ENCODE measurements at places on chromosomes 12 and 14.

- no peak for DNase-seq
Observed at GRCh38 chr12:105365231-105365630, 34.7 kb downstream of the C12orf75 start.

DNA sequence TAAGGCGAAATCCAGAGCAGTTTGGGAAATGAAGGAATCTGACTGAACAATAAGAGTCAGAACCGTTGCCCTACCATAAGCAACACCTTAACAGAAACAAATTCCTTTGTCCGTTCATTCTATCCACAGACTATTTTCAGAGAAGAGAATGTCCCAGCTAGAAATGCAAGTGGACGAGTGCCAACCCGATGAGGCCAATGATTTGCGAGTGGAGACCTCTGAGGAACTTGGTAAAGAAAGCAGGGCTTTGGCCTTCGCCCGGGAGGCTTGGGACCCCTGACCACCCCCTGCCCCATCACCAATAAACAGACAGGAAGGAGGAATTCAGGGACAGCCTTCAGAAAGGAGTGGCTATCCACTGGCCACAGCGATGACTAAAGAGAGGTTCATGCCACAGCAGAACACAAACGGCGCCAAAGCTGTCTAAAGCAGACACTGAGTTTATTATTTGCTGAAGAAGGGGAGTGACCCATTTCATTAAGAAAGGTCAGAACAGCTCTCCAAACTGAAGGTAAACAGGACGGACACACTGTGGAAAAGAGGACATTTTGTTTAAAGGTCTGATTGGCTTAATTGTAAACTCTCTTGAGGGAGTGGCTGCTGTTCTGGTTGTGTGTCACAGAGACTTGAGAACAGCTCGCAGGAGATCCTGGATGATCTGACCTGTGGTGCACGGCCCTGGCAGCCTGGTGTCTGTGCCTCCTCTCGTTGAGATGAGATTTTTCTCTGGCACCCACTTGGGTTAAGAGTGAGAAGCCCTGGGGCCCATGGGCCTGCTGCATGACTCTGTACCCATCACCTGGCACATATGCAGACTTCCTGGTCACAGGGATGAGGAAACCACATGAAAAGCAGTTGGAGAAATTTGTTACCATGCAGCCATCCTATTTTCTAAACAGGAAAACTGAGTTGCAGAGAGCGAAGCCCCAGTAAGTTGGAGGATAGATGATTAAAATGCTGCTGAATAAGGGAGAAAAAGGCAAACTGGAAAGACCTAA lies 142.0 kb upstream of the PZP start:
- no peak for DNase-seq

DNA sequence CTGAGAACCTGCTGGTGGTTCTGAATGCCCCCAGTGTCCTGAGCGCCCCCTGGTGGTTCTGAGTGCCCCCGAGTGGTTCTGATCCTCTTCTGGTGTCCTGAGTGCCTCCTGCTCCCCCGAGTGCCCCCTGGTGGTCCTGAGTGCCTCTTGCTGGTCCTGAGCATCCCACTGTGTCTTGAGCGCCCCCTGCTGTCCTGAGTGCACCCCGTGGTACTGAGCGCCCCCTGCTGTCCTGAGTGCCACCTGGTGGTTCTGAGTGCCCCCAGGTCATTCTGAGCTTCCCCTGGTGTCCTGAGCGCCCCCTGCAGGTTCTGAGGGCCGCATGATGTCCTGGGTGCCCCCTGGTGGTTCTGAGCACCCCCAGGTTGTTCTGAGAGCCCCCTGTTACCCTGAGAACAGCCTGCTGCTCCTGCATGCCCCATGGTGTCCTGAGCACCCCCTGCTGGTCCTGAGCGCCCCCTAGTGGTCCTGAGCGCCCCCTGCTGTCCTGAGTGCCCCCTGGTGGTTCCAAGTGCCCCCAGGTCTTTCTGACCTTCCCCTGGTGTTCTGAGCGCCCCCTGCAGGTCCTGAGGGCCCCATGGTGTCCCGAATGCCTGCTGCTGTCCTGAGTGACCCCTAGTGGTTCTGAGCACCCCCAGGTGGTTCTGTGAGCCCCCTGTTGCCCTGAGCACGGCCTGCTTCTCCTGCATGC lies 1165.4 kb downstream of the TMEM121 start:
- DNase-seq = no peak

GRCh38 chr12:114294303-114294685 lies 111.7 kb downstream of the TBX5 start:
- DNase-seq = no peak

- no peak for DNase-seq
Observed at GRCh38 chr14:69572841-69573135, 1.9 kb downstream of the CCDC177 start.

DNA sequence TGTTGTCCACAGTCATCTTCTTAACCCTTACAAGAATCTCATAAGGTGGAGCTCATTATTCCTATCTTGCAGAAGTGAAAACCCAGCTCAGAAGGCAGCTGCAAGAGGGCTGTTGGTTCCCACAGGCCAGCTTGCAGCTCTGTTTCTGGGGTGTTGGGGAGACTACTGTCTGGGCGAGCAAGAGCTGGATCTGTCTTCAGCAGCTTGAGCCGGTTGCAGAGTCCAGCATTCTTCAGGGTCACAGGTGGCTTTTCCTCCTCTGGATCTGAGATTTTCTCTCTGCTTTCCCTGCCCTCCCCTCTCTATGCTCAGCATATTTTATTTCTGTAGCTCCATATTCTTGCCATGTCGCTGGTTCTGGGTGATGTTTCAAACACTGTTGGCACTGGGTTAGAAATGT lies 87.4 kb downstream of the PAPOLA start:
- DNase-seq = no peak

- no peak for DNase-seq
Observed at GRCh38 chr12:113151655-113152054, 2.1 kb downstream of the CFAP73 start.

- DNase-seq = no peak
Observed at GRCh38 chr12:110180591-110181005, 56.4 kb downstream of the IFT81 start.

DNA sequence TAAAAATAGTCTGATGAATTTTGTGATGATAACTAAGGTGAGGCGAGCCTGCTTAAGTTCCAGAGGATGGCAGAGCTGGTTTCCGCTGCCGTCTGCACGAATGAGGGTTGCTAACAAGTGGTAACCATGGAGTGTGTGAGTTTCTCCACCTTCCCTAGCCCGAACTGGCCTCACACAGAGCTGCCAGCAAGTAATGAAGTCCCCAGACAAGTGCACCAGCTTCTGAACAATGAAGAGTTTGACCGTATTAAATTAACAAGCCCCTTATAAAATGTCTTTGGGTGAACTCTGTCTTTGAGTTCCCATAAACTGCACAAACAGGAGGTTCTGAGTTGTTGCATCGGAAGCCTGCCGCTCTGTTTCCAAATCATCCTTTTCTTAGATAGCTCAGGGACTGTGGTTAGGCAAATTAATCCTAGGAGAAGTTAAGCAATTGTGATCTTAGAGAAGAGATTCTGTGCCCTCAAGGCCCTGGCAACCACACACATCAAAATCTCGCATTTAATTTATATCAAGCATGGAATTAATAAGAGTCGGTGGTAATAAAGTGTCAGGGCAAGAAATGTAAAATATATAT lies 274.1 kb upstream of the DAAM1 start:
- no peak for DNase-seq

GRCh38 chr14:69858801-69859200 lies 20.4 kb upstream of the SMOC1 start:
- no peak for DNase-seq

DNA sequence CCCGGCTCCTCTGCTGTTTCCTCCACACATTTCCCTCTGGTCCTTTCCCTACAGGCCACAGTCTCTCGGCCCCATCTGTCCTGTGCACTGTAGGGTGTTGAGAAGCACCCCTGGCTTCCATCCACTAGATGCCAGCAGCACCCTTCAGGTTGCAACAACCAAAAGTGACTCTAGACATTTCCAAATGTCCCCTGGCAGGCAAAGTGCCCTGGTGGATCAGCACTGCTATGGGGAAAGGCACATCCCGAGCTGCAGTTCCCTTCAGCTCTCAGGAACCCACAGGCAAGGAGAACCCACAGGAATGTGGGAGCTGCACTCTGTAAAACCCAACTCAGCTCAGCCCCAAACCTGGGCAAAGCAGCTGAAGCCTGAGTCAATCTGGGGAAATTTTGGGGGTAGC lies 77.0 kb downstream of the RBM19 start:
- DNase-seq = no peak

GRCh38 chr12:98243190-98243589 lies 272.2 kb upstream of the TMPO start:
- no peak for DNase-seq

DNA sequence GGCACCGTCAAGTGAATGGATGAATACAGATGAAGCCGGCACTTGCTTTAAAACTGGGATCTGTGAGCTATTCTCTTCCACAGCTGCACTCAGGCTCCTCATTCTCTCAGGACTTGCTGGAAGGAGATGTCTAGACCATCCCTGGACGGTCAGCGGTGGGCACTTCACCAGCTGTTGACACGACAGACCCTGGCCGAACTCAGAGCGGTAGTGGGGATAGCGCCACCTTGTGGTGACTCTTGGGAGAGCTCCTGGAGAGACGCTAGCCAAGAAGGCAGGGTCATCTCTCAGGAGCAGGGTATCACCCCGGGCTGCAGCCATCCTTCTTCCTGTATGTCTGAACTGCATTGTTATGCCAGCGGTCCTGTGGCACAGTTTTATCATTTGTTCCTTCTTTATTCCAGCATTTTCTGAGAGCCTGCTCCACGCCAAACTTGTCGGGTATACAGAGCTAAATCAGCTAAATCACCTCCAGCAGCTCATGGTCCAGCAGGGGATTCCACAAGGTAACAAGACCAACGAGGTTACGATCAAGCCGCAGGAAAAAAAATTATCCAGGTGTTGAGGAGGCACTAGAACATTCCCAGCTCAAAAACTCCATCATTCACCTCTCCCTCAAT lies 10.0 kb downstream of the WNT1 start:
- DNase-seq = no peak

- DNase-seq = no peak
Observed at GRCh38 chr14:41993687-41994086, 387.0 kb downstream of the LRFN5 start.

DNA sequence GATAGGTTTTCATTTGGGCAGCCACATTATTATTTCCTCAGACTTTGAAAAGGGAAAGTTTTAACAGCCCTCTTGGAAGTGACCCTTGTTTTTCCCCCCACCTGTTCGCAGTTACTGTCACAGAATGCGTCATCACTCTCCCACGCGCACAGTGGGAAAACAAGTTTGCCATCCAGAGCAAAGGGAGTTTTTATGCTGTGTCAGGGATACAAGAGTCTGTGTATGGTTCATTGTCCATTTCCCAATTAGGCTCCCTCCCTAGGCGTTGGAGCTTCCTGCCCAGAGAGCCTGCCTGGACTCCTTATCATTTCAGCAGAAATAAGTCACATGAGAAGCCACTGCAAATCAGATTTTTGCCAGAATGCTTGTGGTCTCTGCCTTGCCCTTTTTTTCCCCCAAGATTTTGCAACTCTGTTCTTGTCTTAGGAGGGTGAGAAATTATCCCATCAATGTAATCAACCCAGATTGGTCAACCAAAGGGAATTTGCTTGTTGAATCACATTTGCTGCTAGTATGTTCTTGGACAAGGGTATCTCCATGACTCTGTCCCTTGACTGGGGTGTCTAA lies 104.1 kb downstream of the IGF1 start:
- DNase-seq = no peak

DNA sequence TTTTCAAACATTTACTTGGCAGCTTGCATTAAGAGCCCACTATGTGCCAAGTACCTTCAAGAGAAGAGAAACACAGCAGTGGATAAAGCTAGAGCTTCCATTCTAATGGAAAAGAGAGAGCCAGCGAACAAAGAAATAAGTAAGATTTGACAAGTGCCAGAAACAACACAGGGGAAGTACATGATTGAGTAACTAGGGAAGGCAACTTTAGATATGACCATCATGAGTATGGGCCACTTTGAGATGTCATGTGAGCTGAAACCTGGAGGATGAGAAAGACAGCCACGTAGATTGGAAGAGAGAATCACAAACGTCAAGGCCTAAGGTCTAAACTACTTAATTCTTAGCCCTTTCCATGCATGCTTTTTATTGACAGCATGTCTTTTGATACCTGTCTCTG lies 121.4 kb downstream of the ITPR2 start:
- no peak for DNase-seq

DNA sequence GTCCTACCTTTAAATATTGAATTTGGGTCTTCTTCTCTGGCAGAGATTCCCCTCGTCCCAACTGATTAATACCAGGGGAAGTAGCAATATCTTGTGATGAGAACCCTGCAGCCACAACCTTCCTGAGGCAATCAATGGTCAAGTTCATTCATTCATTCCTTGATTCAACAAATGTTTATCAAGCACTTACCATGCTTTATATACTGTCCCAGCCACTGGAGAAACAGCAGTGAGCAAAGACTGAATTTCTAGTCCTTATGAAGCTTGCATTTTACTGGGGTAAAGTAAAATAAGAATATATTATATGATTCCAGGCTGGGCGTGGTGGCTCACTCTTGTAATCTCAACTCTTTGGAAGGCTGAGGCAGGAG lies 300 bp upstream of the GIT2 start:
- no peak for DNase-seq

- DNase-seq = no peak
Observed at GRCh38 chr12:4145990-4146859, 127.3 kb upstream of the CCND2 start.

GRCh38 chr12:131784909-131785762 lies 43.1 kb upstream of the MMP17 start:
- DNase-seq = no peak

DNA sequence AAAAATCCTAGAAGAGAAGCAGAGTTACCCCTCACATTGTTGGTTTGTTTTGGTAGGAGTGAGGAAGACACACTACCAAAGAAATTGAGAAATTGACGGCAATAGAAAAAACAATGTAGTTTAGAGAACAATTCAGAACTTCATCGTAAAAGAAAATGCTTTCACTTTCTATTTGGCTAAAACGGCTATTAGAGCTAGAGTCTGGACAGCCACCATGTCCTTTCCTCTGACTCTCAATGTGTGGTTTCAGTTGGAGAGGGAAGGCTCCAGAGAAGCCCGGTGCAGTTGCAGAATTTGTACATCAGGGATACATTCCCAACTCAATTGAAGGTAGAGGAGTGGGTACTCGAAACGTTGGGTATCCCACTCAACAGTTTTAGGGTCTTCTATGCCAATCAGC lies 535.3 kb downstream of the GALC start:
- DNase-seq = no peak

- no peak for DNase-seq
Observed at GRCh38 chr12:97169889-97170567, 263.0 kb downstream of the NEDD1 start.

DNA sequence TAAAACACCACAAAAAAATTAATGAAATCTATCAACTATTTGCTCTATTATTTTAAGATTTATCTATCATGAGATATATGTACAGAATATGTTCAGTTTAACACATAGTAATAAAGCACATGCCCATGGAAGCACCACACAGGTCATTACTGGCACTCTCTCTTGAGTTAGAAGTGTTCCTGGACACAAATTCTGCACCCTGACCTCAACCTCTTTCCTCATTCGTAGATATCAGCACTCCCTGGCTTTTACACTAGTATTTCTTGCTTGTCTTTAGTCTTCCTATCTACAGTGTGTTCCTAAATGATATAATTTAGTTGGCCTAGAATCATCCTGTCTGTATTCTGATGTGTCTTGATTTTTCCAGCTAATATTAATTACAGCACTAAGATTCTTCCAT lies 321.0 kb upstream of the SOX5 start:
- no peak for DNase-seq
